HFFc6 (cell line): ENCODE measurements at places on chromosomes 13 and 19. TPM values are rescaled to one million over a fixed set of nuclear protein-coding genes. Genes with fewer than 3 reads are reported as not detected.

GRCh38 chr19:2478756-2479555 is 3.0 kb downstream of the GADD45B start:
- peaks cover 23% of the 10 kb centered on the region for H3K36me3 ChIP-seq
- H3K27me3 ChIP-seq: peaks cover 23% of the 10 kb centered on the region
- no peaks in the 10 kb centered on the region for H3K4me1 ChIP-seq
- DNase-seq: peak; percentile 68

GRCh38 chr19:29389495-29389894 is 136.3 kb upstream of the VSTM2B start:
- no peak overlapping the region for H3K27ac ChIP-seq
- H3K36me3 ChIP-seq: no peaks in the 10 kb centered on the region
- no peaks in the 10 kb centered on the region for H3K4me1 ChIP-seq
- H3K27me3 ChIP-seq: peaks cover 5% of the 10 kb centered on the region
- DNase-seq: no peak

DNA sequence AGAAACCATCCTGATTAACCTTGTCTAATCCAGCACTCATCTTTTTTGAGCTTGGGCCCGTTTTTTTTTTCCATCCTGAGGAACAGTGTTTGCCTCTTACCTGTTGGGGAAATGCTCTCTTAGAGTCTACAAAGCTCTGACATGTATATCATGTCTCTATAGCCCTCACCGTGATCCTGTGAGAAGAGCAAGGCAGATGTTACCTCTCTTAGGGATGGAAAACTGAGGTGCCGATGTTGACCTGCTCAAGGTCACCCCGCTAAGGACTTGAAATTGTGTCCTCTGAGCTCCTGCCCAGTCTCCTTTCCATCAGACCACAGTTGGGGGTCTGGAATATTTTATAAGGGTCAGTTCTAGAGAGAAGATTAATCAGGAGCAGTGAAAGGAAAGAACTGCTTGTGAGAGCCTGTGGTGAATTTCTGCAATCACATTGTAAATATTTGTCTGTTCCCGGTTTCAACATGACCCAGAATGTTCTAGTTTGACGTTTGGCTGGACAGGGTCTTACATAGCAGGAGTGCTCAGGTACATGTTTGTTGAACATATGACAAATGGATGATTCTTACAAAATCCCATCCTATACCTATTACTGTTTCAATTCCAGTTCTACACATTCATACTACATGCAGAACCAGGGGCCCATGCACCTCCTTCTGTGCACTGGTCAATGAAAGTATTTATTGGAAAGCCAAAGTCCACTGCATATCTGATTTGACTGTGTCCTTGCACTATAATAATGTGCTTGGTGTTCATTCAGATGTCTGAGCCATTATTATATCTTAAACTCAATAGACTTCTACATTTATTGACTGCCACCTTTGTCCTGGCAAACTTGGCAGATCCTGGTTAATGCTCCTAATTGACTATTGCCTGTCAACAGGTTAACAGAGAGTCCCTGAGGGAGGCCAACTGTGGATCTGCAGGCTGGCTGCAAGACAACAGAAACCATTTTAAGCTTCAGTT is 12.1 kb downstream of the SLC25A15 start:
- no peak for DNase-seq
- no peaks in the 10 kb centered on the region for H3K4me1 ChIP-seq
- H3K4me3 ChIP-seq: no peak overlapping the region
- H3K27ac ChIP-seq: no peak overlapping the region
- no peaks in the 10 kb centered on the region; the same call in 1 of the 2 replicates for H3K27me3 ChIP-seq

- H3K27ac ChIP-seq: no peak overlapping the region
- H3K4me3 ChIP-seq: no peak overlapping the region
- peaks cover 25% of the 10 kb centered on the region for H3K27me3 ChIP-seq
- no peak for DNase-seq
These were observed 20.4 kb downstream of the TLE6 start for GRCh38 chr19:2997720-2998119.

DNA sequence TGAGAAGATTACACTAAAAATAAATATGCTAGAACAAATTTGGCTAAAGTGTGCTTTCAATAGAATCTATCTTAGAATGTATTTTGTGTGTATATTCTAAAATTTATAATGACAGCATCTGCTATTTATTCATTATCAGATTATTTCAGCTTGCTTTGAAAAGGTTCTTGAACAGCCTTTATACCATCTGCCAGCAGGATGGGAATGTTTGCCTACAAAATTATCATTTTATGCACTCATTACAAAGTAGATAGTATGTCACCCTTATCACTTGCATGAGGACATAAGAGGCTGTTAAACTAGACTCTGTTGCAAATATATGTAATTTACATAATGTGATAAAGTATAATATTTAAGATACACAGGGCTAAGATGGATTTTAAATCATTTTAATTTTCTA is 1286.9 kb upstream of the PCDH20 start:
- no peak overlapping the region for H3K27ac ChIP-seq
- H3K4me1 ChIP-seq: no peaks in the 10 kb centered on the region
- H3K4me3 ChIP-seq: no peak overlapping the region
- no peaks in the 10 kb centered on the region for H3K27me3 ChIP-seq

DNA sequence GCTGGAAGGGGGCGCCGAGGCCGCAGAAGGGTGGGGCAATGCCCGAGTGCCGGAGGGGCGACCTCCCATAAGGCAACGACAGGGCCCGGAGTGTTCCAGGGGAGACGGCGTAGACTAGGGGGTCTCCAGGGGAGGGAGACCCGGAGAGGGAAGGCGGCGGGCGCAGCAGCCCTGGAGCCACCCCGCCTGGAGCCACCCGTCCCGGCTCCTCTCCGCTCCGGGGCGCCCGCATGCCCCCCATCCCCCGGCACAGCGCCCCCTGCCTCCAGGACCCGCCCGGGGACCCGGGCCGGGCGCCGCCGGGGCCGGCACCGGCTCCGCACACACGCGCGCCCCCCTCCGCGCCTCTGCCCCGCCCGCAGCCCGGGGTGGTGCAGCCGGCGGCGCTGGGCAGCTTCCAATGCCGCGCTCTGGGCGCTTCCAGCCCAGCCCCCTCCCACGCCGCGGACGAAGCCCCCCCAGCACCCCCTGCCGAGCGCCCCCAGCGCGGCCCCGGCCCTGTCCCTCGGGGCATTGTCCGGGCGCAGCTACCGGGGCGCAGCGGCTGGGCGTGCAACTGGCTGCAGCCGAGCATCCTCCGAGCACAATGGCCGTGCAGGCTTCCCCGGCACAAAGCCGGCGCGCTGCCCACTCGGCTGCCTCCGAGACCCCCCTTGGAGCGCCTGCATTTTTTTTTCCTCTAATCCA is 519 bp downstream of the PTPRS start:
- H3K4me3 ChIP-seq: peak overlapping the region; percentile 84
- peaks cover 30% of the 10 kb centered on the region for H3K27me3 ChIP-seq

- H3K27me3 ChIP-seq: no peaks in the 10 kb centered on the region
- no peak overlapping the region for H3K27ac ChIP-seq
- no peak for DNase-seq
- H3K4me3 ChIP-seq: no peak overlapping the region
- no peaks in the 10 kb centered on the region for H3K36me3 ChIP-seq
These were observed 1551.9 kb downstream of the EFNB2 start for GRCh38 chr13:104983601-104984000.

DNA sequence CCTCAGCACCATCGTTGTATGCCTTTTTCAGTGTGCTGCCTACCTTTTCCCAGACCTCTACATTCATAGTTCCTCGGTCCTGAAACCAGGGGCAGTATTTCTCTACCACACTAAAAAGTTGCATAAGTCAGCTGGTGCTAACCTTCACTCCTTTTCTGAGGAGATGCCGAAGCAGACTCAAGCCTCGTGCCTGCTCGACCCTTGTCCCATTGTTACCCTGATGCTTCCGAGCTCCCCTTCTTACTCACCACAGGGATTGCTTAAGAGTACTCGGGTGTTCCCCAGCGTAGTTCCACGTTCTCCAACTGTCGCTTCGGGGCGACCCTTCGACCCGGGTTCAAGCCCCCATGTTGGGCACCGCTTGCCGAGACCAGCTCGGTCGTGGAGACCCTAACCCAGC is 19.0 kb upstream of the IL17D start:
- DNase-seq: no peak
- no peak overlapping the region for H3K27ac ChIP-seq
- no peak overlapping the region for H3K4me3 ChIP-seq
- H3K36me3 ChIP-seq: no peaks in the 10 kb centered on the region
- H3K27me3 ChIP-seq: peaks cover 2% of the 10 kb centered on the region
- peaks cover 32% of the 10 kb centered on the region for H3K4me1 ChIP-seq

- H3K36me3 ChIP-seq: no peaks in the 10 kb centered on the region
- no peak overlapping the region for H3K4me3 ChIP-seq
- H3K4me1 ChIP-seq: no peaks in the 10 kb centered on the region
- no peak overlapping the region for H3K27ac ChIP-seq
- DNase-seq: no peak
These were observed 314.4 kb downstream of the ENOX1 start for GRCh38 chr13:43472339-43472738.

DNA sequence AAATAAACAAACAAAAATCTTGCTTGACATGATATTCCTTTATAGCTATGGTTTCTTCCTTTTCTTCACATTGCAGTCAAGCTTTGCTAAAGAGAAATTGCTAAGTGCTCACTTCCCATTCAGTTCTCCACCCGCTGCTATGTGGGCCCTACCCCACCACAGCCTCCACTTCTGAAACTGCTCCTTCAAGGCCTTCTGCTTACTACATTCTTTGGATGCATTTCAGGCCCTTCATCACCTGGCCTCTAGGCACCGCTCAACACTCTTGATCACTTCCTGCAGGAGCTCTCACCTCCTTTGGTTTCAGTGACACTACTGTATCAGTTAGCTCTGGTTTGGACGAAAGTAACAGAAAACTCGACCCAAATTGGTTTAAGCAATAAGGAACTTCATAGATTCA is 72.4 kb downstream of the KLF5 start:
- no peak overlapping the region for H3K27ac ChIP-seq
- peaks cover 42% of the 10 kb centered on the region for H3K4me1 ChIP-seq
- no peak overlapping the region for H3K4me3 ChIP-seq
- 0 out of 2 replicates have a peak, but pooled peaks cover 2% of the 10 kb centered on the region for H3K27me3 ChIP-seq
- peaks cover 12% of the 10 kb centered on the region; the same call in 1 of the 2 replicates for H3K36me3 ChIP-seq

DNA sequence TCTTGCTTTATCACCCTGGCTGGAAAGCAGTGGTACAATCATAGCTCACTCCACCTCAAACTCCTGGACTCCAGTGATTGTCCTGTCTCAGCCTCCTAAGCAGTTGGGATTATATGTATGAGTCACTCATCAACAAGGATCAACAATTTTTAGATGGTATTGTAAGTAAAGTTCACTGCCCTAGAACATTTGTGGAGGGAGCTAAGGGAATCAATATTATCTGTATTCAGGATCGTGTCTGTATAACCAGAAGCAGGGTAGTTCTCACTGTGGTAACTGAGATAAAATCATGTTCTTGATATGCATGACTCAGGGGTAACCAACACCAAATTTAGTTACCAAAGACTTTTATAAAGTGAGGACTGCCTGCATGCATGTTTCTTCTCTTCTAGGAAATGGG is 27.0 kb downstream of the ZMYM5 start:
- no peak overlapping the region for H3K4me3 ChIP-seq
- H3K36me3 ChIP-seq: peaks cover 33% of the 10 kb centered on the region
- H3K27ac ChIP-seq: peak overlapping the region; percentile 40; the same call in 1 of the 2 replicates
- H3K27me3 ChIP-seq: no peaks in the 10 kb centered on the region

DNA sequence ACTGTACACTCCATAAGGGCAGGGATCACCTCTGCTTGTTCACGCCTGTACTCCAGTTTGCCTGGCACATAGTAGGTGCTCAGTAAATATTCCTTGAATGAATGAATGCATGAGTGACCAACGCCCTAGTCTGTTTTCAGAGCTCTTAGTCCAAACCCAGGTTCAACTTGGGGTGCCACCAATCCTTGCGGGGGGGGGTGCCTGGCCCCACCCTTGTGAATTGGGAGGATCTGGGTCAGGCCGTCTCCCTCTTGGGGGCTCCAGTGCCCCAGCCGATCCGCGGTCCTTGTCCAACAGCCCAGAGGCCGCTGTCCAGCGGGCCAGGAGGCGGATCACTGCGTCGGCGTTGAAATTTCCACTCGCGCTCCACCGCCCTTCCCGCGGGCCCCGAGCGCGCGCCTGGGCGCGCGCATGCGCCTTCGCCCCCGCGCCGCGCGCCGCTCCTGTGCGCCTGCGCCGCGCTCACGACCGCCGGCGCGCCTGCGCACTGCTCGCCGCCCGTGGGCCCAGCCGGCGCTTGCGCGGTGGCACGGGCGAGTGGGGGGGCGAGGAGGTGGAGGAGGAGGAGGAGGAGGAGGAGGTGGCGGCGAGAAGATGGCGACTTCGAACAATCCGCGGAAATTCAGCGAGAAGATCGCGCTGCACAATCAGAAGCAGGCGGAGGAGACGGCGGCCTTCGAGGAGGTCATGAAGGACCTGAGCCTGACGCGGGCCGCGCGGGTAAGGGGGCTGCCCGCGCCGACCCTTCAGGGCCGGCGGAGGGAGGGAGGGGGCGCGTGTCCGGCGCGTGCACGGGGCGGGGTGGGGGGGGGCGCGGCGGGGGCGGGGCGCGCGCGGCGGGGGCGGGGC is at the start of gene CRTC1:
CRTC1 (plus strand) TSS at position 572 of the 849 bp plus-strand sequence; CDS start at position 595, 23 bp downstream.
- peaks cover 27% of the 10 kb centered on the region for H3K4me1 ChIP-seq
- peak within 1 kb of the TSS; percentile 73 for H3K27ac ChIP-seq
- peak; percentile 75 for DNase-seq
- no peaks in the 10 kb centered on the region for H3K36me3 ChIP-seq
- H3K27me3 ChIP-seq: no peaks in the 10 kb centered on the region; the same call in 1 of the 2 replicates

DNA sequence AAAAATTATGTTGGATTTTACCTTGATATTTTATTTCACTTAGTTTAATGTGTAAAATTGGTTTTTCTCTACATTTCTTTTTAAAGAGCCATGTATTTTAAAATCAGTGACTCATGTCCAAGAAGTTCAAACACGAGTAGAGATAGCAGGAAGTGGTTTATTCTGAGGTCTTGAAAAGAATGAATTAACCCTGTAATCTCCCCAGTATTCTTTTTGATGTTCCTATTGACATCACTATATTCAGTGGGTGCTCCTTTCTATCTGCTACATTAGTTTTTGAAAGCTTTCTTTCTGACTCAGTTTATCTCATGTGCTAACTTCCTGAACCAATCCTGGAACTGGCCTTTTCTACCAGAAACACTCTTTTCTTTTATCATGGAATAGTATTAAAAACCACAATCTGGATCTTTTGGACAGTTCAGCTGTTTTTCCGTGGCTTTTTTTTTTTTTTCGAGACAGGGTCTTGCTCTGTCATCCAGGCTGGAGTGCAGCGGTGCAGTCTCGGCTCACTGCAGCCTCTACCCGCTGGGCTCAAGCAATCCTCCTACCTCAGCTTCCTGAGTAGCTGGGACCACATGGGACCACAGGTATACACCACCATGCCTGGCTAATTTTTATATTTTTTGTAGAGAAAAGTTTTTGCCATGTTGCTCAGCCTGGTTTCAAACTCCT is 114.9 kb downstream of the PCCA start:
- peaks cover 32% of the 10 kb centered on the region for H3K36me3 ChIP-seq
- peak overlapping the region; percentile 76 for H3K27ac ChIP-seq
- H3K4me1 ChIP-seq: peaks cover 49% of the 10 kb centered on the region
- 0 out of 2 replicates have a peak, but pooled peaks cover 2% of the 10 kb centered on the region for H3K27me3 ChIP-seq
- peak; percentile 67 for DNase-seq

SPACA4 gene
- total RNA-seq: not detected in 3 replicates

KIR2DL4 gene
- not detected in 3 replicates for total RNA-seq

THSD8 gene
- total RNA-seq: 13.4 to 30.3 TPM (median 21.5 TPM) in 3 replicates

NTF4 gene
- total RNA-seq: 0.82 TPM in 1 of 3 replicates, not detected in the others

PCDH9 gene
- 2.1 to 5.9 TPM (median 5.2 TPM) in 3 replicates for total RNA-seq
